Eye (tissue), 1 donor: ENCODE measurements at places on chromosomes 1 and 21.

- DNase-seq: no peak
These were observed 14.0 kb upstream of the SARS1 start for GRCh38 chr1:109199710-109200109.

- DNase-seq: no peak
These were observed 29.4 kb downstream of the ZMYM4 start for GRCh38 chr1:35297886-35298285.

GRCh38 chr1:205593967-205594366 is 37.8 kb downstream of the ELK4 start:
- DNase-seq: no peak

DNA sequence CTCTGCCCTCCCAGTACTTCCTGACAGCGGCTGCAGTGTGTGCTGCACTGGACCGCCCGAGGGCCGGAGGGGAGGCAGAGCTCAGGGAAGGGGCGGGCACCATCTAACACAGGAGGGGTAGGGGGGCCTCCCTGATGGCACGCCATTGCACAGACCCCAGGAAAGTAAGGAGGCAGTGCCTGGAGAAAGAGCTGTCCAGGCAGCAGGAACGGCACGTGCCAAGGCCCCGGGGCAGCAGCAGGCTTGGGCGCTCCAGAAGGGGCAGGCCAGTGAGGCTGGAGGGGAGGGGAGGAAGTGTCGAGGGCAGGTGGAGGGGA is 110.7 kb downstream of the CRYAA start:
- no peak for DNase-seq

DNA sequence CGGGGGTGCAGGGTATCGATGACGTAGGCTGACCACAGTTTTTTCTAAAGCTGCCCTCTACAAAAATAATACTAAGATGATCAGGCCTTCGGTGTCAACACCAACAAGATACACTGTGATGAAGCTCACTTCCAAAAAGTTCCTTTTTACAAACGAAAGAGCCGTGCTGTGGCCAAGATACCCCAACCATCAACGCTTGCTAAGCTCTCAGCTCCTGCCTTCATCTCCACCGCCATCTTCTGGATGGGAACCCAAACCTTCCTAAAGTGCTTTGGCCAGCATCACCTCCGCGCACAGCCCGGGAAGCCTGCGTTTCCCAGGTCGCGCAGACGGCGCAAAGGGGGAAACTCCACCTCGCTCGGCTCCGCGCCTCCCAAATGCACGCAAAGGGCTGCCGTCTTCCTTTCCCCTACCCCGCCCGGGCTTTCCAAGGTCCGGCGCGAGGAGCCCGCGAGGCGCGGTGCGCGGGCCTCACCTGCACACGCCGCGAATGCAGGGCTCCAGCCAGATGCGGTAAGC is 541 bp downstream of the USP48 start:
- DNase-seq: peak; percentile 75

DNA sequence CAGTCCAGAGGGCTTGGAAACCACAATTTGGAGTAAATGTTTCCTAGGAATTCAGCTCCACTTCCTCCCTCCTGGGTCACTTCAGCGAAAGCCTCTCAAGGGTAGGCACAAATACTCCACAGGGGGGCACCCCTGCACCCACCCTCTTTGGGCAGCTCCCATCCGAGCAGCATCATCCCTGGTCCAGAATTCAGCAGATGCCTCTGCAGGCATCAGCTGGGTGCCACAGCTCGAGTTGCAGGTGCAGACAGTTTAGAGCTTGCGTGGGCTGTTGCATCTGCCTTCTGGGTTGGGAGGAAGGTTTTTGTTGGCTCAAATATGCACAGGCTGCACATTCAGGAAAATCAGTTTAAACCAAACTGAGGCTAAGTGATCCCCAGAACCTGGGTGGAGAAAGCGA is 25.0 kb downstream of the KANK4 start:
- no peak for DNase-seq

GRCh38 chr1:22137004-22137720 is 5.7 kb downstream of the WNT4 start:
- DNase-seq: peak; percentile 40

DNA sequence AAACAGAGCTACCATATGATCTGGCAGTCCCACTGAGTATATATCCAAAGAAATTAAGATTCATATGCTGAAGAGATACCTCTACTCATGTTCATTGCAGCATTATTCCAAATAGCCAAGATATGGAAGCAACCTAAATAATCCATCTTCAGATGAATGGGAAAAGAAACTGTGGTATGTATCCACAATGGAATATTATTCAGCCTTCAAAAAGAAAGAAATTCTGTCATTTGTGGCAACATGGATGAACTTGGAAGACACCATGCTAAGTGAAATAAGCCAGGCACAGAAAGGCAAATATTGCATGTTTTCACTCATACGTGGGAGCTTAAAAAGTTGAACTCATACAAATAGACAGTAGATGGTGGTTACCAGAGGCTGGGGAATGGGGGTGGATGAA is 47.8 kb downstream of the UBE4B start:
- no peak for DNase-seq

GRCh38 chr21:34580181-34580700 is 34.7 kb downstream of the RCAN1 start:
- no peak for DNase-seq

DNA sequence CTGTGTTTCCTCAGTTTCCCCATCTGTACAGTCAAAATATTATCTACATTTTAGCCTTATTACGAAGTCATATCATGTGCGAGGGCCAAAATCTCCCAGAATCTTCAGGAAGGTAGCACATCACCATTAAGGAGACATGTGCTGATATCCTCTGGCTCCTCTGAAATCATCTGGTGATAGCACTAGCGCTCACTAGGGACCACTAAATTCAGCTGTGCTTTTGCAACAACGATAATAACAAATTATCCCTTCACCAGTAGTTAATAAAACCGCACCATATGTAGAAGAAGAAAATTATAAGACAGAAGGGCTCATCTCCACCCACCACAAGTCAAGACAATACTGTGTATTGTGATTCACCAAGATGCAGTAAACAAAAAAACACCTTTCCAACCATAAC is 53.3 kb downstream of the TIAM1 start:
- no peak for DNase-seq

DNA sequence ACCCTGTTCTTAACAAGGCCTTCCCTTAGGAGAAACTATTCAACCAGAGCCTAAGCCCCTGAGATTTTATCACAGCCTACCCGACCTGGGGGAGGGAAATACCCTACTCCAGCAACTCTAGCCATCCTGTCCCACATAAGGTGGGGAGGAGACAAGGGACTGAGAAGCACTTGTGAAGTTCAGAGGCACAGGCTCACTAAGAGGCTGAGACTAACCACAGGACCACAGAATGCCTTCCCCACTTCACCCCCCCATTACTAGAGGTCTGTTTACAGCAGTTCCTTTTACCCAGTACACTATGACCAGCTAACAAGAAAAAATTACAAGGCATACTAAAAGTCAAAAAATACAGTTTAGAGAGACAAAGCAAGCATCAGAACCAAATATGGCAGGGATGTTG is 86.8 kb downstream of the TEX35 start:
- no peak for DNase-seq

GRCh38 chr1:64196074-64196870 is 7.2 kb upstream of the UBE2U start:
- DNase-seq: no peak

- no peak for DNase-seq
These were observed 13.2 kb downstream of the CAPZB start for GRCh38 chr1:19472174-19472573.

DNA sequence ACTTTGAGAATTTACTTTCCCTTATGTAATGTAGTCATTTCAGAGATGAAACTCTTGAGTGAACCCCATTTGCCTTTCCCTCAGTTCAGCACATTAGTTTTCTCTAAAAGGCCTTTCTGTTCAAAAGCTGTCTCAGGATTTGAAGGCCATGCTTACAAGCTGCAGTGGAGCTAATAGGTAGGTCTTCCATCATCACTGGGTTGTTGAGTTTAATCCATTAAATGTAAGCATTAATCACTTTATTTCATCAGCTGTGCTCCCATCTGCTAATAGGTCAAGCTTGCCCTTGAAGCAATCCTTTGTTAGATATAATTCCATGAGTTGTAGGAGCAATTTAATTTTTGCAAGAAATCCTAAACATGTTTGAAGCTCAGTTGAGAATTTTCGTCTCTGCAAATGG is 422.2 kb upstream of the ZP4 start:
- DNase-seq: no peak

DNA sequence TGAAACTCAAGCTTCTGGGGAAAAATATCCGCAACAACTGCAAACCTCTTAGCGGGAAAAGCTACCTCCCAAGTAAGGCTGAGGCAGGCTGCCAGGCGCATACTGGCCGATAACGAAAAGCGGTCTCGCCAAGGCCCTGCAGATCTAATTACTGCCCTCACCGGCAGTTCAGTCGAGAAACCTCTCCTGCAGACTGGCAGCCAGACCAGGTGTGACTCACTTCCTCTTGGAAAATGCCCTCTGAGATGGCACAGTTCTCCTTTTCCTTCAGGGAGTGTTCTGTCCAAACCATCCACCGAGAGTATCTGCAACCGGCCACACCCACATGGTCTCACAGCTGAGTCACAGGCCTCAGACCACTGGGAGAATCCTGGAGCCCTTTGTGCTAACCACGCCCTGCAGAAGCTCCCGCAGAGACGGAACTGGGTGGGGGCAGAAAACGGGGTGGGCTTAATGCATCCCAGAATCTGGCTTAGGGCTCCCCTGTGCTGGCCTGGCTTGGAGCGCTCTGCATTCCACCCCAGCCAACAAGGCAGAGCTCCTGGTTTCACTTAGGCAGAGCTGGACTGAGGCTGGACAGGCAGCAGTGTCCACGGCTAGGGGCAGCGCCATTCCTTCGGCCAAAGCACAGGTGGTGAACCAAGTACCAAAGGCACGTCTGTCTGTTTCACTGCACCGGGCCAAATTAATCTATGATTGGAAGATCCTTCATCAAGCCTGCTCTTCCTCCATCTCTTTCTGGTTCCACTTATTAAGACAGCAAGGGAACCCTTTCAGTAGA is 1.2 kb downstream of the S100A10 start:
- DNase-seq: peak; percentile 65

DNA sequence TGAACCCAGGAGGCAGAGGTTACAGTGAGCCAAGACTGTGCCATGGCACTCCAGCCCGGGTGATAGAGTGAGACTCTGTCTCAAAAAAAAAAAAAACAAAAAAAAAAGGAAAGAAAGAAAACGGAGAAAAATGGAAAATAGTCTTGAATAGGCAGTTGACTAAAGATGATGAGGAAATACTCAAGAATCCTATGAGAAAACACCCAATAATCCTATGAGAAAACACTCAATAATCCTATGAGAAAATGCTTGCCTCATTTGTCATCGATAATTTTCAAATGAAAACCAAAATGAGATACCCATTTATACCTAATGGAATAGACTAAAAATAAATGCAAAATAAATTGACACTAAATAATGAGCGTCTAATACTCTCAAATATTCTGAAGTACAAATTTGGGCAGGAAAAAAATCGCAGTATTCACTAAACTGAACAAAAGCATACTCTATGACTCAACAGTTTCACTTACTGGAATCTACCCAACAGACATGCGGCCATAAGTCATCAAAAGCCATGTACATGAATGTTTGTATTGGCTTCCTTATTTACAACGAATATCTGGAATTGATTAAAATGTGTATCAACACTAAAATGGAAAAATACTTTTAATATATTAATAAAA is 733.9 kb upstream of the CHRM3 start:
- no peak for DNase-seq

DNA sequence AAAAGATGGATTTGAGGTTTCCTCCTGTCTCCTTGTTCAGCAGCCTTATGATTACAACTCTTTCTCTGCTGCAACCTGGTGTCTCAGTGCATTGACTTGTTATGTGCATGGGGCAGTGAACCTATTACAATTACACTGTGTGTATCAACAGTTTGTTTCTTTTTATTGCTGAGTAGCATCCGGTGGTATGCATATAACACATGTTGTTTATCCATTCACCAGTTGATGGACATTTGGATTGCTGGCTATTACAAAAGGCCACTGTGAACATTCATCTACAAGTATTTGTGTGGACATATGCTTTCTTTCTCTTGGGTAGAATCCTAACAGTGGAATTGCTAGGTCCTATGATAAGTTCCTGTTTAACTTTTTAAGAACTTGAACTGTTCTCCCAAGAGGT is 65.9 kb downstream of the FMO4 start:
- no peak for DNase-seq

- no peak for DNase-seq
These were observed 16.5 kb upstream of the HIVEP3 start for GRCh38 chr1:41935226-41935625.

DNA sequence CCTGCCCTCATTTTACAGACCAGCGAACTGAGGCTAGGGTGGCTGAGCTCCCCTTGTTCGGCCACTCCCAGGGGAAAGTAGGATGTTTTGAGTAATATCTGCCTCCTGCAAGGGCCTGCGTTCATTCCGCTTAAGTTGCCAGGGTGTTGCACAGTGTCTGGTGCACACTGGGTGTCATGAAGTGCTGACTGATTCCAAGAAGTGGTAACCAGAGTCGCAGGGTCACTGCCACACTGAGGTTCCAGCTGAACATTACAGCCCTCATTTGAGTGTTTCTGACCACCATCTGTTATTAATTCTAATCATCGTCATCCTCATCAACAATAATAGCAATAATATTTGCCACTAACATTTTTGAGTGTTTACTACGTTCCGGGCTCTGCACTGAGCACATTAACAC is 250.6 kb downstream of the KAZN start:
- peak; percentile 25 for DNase-seq

- DNase-seq: no peak
These were observed 8.9 kb upstream of the KCNE1 start for GRCh38 chr21:34520764-34521508.

- DNase-seq: no peak
These were observed 33.1 kb downstream of the FOXO6 start for GRCh38 chr1:41394369-41394744.

GRCh38 chr1:176605176-176605575 is 142.2 kb downstream of the PAPPA2 start:
- DNase-seq: no peak

- peak; percentile 32 for DNase-seq
These were observed 695.4 kb downstream of the BRINP3 start for GRCh38 chr1:189782295-189782694.

DNA sequence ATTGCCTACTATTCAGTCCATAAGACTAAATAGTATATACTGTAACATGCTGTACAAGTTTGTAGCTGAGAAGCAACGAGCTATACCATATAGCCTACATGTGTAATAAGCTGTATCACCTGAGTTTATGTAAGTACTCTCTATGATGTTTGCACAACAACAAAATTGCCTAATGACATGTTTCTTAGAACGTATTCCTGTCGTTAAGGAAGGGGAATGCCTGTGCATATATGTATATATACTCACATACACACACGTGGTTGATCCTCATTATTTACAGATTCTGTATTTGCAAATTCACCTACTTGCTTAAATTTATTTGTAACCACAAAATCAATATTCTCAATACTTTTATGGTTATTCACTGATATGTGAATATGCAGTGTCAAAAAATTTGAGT is 215.6 kb downstream of the GPR52 start:
- DNase-seq: no peak

- DNase-seq: no peak
These were observed 3.3 kb downstream of the PTPRC start for GRCh38 chr1:198641966-198642668.
